ENCODE measurements at places on chromosomes 7 and 10. TPM values are rescaled to one million over a fixed set of nuclear protein-coding genes. Genes with fewer than 3 reads are reported as not detected.

Gene TFR2
- total RNA-seq, result 0.50 TPM

Gene NACAD
- 21.6 TPM for total RNA-seq

Gene HOXA9
- total RNA-seq, result not detected

Gene AGAP9
- 6.5 TPM for total RNA-seq
